ENCODE measurements at places on chromosomes 4 and X.
A peak's percentile ranks its signal among the peaks of the same experiment; 100 is the strongest.

DNA sequence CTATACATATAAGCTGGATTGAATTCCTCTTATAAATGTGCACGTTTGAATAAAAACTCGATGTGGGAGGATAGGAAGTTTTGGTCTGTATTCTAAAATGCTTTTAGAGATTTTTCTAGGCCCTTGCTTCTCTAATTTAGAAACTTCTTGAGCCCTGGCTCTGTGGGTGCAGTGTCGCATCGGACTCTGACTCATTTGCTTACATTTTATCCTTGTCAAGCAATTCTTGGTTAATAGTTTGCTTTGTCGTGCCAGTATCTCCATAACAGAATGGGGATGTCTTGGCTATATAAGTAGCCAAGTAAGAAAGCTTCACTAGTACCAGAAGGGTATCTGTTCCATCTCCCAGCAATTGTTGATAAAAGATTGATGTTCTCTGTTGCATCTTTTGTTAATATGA lies 10.7 kb downstream of the SGMS2 start:
- DNase-seq, result no peak

- DNase-seq, result no peak
These were observed 18.0 kb downstream of the FAM184B start for GRCh38 chr4:17763416-17763815.

GRCh38 chr4:66169341-66169740 lies 499.1 kb upstream of the EPHA5 start:
- DNase-seq, result no peak

- DNase-seq, result no peak
These were observed 401.3 kb upstream of the BOD1L1 start for GRCh38 chr4:14028862-14029261.

DNA sequence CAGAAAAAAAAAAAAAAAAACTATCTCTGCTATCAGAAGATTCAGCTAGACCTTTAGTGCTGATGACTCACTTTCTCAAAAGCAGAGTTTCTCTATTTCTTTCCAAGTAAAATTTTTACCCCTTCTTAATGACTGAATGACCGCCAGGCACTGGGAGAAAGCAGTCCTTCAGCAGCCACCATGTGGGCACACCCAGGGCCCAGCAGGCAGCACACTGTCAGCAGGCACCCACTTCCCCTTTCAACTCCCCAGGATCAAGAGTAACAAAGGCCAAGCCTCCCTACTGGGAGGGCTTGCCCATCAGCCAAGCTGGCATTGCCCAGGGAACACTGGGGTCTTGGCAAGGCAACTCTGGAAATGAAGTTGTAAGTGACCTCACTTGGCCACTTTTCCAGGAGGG lies 201.9 kb upstream of the MAMLD1 start:
- no peak for DNase-seq

DNA sequence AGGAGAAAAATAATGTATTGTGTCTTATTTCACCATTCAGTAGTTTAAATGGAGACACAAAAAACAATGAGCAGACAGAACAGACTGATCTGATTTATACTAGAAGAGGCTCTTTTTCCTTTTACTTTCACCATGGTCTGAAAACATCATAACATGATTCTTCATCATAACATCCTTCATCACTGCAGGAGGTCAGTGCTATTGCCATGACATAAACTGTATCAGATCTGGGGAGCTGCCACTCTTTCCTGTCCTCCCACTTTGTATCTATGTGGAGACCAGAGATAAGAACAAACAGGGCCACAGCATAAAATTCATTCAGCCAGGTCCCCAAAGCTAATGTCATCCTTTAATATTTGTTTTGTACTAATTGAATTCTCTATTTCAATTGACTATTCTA lies 25.2 kb downstream of the SOD3 start:
- no peak for DNase-seq

DNA sequence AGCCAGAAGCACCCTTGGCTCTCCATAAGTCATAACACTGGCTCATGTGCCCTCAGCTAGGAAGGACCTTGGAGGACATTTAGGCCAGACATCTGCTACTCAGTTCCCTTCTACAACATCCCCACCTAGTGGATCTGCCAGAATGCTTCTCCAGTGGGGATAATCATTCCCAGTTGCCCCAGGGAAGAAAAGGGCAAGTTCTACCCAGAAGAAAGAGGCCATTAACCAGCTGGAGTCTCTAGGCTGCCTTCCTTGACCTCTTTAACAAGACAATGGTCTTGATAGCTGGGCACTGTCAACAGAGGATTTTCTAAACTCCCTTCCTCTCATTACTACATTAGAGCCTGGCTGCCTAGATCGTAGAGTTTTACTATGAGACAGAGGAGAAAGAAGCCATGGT lies 42.0 kb downstream of the LGI2 start:
- peak; percentile 35 for DNase-seq

GRCh38 chrX:136063340-136064079 lies 78.3 kb downstream of the SLC9A6 start:
- DNase-seq, result no peak

GRCh38 chr4:101332424-101332823 lies 14.9 kb downstream of the PPP3CA start:
- DNase-seq, result no peak

DNA sequence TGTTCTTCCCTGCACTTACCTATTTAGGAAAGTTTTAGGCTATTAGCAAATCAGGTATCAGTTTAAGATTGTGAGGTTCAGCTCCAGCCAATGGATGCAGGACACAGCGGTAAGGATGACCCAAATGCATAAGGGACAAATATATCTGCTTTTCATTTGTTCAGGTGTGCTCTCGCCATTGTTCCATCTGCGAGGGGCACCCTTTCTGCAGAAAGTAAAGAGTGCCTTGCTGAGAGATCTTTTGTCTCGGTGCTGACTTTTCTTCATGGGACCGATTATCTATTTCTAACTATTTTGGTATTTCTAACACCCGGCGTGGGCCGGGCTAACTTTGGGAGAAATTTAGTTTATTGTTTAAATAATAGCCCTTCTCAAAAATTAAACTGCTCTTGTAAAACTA lies 49.0 kb downstream of the CCDC149 start:
- DNase-seq, result no peak

GRCh38 chr4:18571301-18571761 lies 549.8 kb upstream of the LCORL start:
- DNase-seq, result no peak

DNA sequence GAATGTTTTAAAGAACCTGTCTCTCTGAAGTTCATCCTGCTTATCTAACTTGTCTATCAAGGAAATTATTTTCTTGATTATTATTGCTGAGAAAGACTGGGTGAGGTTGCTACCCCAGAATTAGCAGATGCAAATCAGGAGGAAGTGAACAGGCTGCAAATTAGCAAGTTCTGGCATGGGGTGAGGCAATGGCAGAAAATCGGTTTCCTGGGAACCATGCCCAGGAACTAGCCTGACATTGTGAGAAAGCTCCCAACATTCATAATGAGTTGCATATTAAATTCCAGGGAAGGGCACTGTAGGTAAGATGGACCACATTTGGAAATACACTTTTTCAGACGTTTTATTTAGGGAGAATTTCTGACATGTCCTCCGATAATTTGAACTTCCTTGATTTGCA lies 11.6 kb downstream of the ARSF start:
- no peak for DNase-seq

- peak; percentile 81 for DNase-seq
These were observed 48.0 kb downstream of the SLC25A5 start for GRCh38 chrX:119516157-119516702.

- no peak for DNase-seq
These were observed 2042.2 kb downstream of the ARAP2 start for GRCh38 chr4:34202154-34202553.

- no peak for DNase-seq
These were observed 121.0 kb upstream of the ARSJ start for GRCh38 chr4:114100288-114101031.

GRCh38 chr4:84803116-84803515 lies 163.4 kb downstream of the WDFY3 start:
- DNase-seq, result no peak

- DNase-seq, result peak; percentile 50
These were observed 155.2 kb downstream of the SMIM20 start for GRCh38 chr4:26069218-26069617.

- DNase-seq, result no peak
These were observed 336.1 kb upstream of the BOD1L1 start for GRCh38 chr4:13963601-13964000.

GRCh38 chr4:139643042-139643895 lies 22.4 kb upstream of the MGST2 start:
- DNase-seq, result no peak

- no peak for DNase-seq
These were observed 123.3 kb downstream of the RNF150 start for GRCh38 chr4:141009931-141010330.

DNA sequence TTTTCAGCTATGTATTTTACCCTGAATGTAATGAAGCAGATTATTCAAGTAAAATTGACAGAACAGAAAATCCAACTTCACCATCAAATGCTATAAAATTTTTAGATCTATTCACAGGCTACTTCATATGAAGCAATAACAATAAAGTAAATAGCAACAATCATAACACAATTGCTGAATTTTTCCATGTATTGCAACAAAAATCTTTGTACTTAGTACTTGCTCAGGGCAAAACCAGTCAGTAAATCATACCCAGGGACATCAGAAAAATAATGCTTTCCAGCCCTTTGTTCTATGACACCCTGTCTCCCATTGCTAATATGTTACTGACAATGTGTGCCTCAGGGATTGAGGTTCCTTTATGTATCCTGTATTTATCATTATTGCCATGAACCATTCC lies 15.5 kb downstream of the TNIP3 start:
- no peak for DNase-seq

- no peak for DNase-seq
These were observed 173.5 kb downstream of the NPFFR2 start for GRCh38 chr4:72205298-72205697.

DNA sequence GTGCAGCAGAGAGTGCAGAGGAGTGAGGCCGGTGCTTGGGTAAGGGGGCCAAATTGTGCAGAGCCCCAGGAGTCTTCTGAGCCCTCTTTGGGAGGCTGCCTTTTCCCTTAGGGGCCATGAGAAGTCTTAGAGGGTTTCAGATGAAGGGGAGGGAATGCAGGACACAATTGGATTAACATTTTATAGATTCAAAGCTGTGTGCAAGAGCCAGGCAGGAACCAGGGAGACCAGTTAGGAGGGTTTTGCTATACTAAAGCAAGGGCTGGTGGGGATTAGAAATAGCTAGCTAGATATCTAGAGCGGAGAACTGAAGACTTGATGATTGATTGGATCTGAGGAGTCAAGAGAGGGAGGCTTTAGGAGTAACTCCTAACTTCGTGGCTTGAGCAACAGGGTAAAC lies 49.5 kb upstream of the SETD7 start:
- no peak for DNase-seq

GRCh38 chr4:172819353-172819752 lies 349.3 kb upstream of the GALNT7 start:
- DNase-seq, result no peak

DNA sequence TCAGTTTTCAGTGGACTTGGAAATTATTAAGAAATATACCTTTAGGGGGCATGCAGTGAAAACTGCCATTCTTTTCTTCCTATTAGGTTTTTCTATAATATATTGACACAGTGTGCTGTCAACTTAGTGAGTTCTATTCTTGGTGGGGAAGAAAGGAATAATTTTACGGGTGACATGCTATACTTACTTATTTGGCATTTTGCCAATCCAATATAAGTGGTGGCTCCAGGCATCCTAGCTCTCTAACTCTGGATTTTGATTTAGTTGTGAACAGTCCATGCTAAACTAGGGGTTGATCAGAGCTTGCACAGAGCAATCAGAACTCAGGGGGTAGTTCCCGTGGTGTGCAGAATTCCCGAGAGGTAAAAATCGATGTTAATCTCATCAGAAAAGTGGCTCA lies 277.7 kb upstream of the FTHL17 start:
- no peak for DNase-seq

DNA sequence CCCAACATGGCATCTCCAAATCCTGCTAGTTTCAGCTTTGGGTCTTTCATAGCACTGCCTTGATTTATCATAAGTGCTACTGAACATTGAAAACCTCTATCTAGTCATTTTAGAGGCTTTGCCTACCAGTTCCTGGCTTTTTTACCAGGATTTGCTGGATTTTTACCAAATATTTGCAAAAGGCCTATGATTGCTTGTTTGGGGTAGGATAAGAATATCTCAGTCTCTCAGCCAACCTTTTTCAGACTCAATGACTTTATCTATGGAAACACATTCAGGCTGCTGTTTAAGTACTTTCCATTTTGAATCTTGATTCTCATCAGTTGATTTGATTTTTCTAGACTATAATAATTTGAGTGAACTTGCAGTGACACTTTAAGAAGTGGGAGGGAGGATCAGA lies 80.1 kb downstream of the NPFFR2 start:
- no peak for DNase-seq

DNA sequence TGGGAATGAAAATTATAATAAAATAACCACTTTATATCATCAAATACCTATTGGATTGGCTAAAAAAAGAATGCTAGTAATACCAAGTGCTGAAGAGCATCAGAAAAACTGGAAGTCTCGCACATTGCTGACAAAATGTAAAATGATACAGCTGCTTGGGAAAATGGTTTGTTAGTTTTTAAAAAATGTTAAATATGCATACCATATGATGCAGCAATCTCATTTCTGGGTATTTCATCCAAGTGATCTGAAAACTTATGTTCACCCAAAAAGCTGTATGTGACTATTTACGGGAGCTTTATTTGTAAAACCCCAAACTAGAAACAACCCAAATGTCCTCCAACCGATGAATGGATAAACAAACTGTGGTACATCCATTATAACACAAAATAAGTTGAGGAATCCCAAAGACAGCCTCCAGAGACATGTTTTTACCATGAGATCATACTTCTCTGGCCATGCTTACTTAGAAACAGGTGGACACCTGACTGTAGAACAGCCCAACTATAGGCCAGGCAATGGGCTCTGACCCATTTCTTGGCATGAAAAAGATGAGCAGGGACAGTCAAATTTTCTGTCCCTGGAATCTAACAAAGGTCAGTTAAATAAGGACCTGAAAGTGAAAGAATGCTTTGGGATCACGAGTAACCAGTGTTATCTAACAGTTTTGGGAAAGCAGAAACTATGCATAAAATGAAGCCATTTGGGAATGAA lies 47.5 kb upstream of the FAM120C start:
- no peak for DNase-seq
